ENCODE measurements at places on chromosomes 11 and 22.

- peak; percentile 40 for DNase-seq
Observed at GRCh38 chr22:43152357-43153071, 1.2 kb downstream of the TSPO start.

- no peak for DNase-seq
Observed at GRCh38 chr11:126339073-126339862, 16.2 kb upstream of the ST3GAL4 start.

- peak; percentile 71 for DNase-seq
Observed at GRCh38 chr11:94543695-94544645, at the start of gene FUT4. Gene FUT4 (plus strand): TSS chr11:94543921. CDS start chr11:94544134, 213 bp downstream.

DNA sequence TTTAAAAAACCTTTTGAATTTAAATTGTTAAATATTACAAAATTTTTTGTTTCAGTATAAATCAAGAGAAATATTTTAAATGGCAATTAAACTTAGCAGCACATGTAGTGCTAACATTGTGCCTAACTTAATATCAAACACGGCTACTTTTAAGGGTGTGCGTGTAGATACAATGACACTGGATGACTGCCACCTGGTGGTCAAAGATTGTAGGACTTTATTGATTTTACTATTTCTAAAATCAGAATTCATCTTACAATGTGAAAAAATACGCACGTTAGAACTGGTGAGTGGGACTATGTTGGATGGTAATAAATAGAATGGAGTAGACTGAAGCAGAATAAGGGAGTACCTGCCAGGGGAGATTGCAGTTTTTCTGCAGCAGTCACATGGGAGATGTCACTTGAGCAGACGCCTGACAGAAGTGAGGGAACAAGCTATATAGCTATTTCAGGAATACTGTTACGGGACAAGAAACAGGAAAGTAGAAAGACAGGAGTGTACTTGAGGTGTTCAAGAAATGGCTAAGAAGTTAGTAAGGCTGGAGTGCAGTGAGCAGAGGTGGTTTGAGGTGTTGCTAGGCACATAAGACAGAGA, 52.9 kb downstream of the UVRAG start:
- DNase-seq = no peak

GRCh38 chr11:126346586-126346940, 8.9 kb upstream of the ST3GAL4 start:
- DNase-seq = no peak

- DNase-seq = no peak
Observed at GRCh38 chr11:64987998-64988854, 8.5 kb downstream of the BATF2 start.

DNA sequence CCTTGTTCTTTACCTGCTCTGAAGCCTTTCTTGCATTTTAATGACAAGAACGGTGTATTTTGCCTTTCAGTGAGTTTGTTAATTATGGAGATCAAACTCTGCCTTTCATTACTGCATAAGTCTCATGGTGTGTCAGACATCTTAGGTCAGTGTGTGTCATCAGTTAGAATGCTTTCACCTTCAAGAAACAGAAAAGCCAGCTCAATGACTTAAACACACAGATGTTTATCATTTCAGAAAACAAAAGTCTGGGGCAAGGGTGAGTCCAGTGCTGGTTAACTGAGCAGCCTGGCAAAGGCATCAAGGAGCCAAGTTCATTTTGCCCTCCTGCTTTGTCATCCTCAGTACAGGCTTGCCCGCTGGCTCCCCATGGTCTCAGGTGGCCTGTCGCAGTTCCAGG, 54.5 kb downstream of the PACS1 start:
- DNase-seq = no peak

DNA sequence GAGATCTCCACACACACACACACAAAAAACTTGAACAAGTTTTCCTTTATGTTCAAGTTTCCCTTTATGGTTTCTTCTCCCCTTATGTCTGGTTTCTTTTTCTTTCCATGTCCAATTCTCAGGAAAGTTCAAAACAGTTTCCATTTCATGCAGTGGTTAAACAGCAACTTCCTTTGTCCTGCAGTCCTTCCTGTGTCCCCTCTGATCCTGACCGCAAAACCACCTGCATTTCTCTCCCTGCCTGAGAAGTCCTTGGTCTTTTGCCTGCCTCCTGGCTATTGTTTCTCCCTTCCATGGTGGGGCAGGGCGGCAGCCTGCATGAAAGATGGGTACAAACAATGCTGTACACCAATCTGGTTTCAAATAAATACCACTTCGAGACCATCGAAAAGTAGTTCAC, 58.3 kb upstream of the SORL1 start:
- DNase-seq = no peak

GRCh38 chr11:132430429-132431062, 1060.1 kb downstream of the NTM start:
- DNase-seq = no peak

DNA sequence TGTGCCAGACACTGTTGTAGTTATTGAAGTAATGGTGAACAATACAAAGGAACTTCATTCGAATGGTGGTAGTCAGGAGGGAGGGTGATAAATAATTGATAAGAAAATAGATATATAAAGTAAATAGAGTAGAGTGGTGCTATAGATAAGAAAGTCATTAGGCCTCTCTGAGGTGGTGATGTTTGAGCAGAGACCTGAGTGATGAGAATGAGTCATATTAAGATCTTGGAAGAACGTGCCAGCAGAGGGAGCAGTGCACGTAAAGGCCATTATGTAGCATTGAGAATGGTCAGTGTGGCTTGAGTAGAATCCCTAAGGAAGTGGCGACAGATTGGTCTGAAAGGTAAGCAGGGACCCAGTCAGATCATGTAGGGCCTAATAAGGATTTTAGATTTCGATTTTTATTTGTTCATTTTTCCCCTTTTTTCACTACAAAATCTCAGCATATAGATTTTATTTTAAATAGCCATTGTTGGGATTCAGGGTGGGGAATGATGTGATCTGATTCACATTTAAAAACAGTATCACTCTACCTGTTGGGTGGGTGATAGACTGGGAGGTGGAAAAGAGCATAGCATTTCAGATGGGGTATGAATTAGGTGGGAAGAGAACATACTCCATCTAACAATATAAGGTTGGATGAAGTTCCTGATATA, 44.7 kb downstream of the CCDC90B start:
- DNase-seq = no peak
